ENCODE measurements at places on chromosomes 4 and X. TPM values are rescaled to one million over a fixed set of nuclear protein-coding genes. Genes with fewer than 3 reads are reported as not detected.

DNA sequence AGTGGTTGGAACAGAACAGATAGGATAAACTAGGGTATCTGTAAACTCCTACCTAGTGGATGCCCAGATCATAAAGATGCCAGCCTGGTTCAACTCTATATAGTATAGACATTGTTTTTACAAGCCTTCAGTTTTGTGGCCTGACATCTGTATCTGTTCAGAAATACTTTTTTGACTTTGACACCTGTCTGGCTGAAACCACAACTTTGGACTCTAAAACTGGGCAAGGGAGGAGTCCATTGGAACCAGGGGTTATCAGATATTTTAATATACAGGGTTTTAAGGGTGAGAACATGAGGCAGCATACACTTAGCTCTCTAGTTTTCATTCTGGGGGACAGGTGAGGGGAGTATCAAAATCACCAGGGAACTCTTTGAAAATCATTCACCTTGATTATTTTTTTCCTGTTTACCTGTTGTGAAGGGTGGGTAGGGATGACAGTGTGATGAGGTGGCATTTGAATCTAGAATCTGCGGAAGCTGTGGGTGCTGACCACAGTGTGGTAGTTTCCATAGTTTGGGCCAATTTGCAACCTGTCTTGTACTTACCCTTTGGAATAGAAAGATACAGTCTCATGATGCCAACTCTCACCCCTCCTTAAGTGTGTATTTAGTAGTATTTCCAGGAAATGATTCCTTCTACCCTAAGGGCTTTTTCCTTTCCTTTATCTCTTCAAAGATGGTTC lies 20.6 kb downstream of the GAB1 start:
- DNase-seq, result no peak

Gene COX7B2
- total RNA-seq, result not detected

Gene FGF13
- 2.5 TPM for total RNA-seq

GRCh38 chr4:8008391-8008790 lies 68.7 kb upstream of the AFAP1 start:
- DNase-seq, result no peak

DNA sequence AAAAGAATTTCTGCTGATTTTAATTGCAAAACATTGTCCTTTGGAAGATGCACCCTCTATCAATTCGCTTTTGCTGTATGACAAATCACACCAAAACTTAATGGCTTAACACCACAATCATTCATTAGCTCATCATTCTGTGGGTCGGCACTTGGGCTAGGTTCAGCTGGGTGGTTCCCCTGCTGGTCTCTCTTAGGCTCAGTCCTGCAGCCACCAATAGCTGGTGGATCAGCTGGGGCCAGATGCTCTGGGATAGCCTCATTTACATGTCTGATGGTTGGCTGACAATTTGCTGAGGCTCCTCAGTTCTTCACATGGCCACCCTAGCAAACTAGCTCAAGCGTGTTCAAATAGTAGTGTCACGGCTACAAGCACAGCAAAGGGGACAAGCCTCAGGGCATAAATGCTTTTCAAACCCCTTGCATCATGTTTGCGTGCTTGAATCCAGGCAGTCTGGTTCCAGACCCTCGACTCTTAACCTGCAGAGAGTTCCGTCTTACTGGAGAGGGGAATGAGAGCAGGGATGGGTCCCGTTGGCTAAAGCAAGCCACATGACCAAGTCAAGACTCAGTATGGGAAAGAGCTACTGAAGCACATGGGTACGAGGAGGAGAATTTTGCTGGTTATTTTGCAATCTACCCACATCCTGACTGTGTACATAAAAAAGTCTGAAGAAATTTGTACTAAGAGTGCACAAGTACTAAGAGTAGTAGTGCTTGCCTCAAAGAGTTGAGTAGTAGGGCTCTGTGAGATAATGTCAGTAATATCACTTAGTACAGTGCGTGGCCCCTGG lies 7.5 kb upstream of the ACSL1 start:
- no peak for DNase-seq

GRCh38 chrX:101677028-101677427 lies 17.4 kb upstream of the ARMCX2 start:
- DNase-seq, result no peak

Gene CRMP1
- total RNA-seq, result 1.8 TPM

DNA sequence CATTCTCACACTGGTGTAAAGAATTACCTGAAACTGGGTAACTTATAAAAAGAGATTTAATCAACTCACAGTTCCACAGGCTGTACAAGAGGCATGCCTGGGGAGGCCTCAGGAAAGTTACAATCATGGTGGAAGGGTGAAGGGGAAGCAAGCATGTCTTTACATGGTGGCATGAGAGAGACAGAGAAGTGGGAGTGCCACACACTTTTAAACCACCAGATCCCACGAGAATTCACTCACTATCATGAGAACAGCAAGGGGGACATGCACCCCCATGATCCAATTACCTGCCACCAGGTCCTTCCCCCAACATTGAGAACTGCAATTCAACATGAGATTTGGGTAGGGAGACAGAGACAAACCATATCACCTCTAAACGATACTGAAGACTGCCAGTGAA lies 23.0 kb downstream of the EPGN start:
- DNase-seq, result no peak

DNA sequence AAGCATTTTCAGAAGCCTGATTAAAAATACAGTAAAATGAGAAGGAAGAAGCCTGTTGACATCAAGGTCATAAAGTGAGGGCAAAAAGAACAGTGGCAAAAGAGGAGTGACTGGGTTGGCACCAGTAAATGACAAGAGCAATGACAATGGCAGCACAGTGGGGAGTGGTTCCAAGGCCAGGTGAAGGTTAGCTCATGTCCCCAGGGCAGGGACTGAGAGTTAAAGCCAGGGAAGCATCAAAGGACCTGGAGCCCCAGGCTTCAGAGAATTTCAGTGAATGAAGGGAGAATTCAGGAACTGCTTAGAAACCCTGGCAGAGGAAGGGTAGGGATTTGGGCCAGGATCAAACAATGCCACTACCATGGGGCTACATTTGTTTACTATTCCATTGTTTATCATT lies 8.8 kb upstream of the PIGA start:
- no peak for DNase-seq

DNA sequence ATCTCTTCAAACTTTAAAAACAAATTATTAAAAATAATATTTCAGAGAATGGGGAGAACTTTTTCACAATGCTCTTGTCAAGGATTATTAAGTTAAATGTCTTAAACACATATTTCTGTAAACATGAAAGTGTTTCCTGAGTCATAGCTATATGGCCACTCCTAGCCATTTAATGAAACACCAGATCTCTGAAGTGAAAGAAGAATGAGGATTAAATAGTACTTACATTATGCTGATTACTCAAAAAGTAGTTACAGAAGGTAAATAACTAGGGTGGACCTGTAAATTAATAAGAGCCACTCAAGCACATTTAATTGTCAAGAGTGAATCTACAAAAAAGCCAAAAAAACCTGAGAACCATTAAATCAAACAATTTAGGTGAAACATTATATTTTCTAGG lies 57.6 kb upstream of the GALNT7 start:
- DNase-seq, result no peak

GRCh38 chrX:9557091-9557490 lies 92.2 kb downstream of the TBL1X start:
- DNase-seq, result no peak

Gene NDUFC1
- total RNA-seq, result 60.9 TPM

DNA sequence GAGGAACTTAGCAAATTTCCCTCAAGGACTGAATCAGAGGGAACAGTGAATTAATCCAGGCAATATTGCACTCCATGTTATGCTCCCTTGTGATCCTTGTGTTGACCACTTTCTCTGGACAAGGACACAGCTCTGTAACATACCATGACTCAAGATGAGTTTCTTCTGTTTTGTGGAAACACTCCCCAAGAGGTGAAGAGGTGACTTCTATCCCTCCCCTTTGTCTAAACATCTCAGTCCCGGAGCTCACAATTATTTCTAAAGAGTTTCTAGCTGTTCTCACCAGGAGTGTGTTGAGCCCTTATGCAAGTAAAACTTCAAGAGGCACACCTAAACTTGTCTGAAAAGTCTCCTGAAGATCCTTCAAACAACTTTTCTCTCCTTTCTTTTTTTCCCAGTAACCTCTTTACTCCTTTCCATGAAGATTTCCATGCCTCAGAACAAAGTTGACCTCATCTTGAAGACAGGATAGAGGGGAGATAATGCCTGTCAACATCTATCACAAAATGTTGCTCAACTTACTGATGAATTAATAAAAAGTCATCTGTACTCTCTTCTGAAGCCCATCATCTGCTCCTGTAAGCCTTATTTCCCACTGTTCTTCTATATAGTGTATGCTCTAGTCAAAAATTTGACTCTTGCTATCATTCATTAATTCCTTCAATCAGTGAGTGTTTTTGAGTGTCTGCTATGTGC lies 429.1 kb downstream of the SPRY1 start:
- no peak for DNase-seq

Gene SH3RF1
- 25.8 TPM for total RNA-seq

GRCh38 chrX:131910586-131910985 lies 112.5 kb upstream of the STK26 start:
- no peak for DNase-seq

DNA sequence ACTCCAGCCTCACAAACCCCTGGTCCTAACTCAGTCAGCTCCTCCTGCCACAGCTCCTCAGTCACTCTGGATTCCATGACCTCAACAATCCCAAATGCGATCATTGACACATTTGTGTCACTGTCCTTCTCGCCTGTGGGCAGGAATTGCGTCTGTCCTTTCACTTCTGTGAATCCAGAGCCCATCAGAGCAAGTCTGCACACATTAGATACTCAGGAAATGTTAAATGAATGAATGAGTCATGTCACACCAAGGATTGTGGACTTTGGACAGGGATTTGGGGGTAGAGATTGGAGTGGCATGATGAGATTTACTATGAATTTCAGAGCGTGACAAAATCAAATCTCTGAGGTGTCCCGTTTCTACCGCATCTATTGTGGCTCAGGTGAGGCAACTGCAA lies 11.8 kb upstream of the CLDN24 start:
- DNase-seq, result no peak

DNA sequence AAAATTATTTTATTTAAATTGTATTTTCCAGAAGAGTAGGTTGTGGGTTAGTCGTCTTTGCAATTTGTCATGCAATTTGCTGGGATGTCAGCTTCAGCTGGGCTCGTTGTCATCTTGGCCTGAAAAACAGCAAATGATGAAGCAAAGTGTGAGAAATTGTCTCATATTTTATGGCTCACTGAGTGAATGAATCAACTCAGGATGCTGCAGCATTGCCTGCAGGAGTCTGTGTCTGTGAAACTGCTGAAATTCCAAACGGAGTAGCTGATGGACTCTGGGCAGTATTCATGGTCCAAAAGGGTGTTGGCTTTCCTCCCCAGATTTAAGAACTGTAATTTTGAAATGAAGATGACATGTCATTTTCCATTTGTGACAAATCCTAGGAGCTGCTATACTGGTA lies 37.2 kb downstream of the CXCL8 start:
- peak; percentile 7 for DNase-seq

- peak; percentile 68 for DNase-seq
Measured at GRCh38 chr4:85777908-85778631, 303.1 kb downstream of the ARHGAP24 start.

DNA sequence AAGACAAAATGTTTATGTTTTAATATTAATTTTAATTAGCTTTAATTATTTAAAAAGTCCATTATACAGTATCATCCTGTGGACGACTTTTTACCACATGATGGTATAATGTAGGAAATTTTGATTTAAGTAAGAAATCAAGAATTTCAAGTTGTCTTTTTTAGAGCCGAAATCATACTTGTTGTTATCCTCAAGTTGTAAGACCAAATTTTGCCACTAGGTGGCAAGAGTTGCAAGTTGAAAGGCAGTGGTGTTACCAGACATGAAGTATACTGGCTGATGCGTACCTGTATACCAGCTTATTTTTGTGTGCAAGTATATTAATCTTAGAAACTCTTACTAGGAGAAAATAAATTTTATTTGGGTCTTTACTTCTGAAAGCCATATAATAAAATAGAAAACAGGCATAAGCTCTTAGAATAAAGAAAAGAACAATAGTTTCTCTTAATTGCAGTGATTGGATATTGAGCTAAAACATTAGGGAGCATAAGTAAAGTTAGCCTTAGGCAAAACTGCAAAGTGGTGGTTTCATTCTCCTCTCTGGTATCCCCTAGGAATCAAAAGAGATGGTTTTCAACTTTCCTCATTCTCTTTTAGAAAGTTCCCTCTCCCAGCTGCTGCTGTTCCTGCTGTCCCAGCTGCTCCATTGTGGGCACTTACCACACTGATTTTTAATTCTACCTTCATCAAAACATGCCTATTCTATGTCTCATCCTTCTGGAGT lies 118.0 kb upstream of the WDFY3 start:
- DNase-seq, result peak; percentile 27

GRCh38 chrX:132737743-132738142 lies 220.7 kb downstream of the HS6ST2 start:
- DNase-seq, result no peak

Gene PCDH10
- 0.14 TPM for total RNA-seq

DNA sequence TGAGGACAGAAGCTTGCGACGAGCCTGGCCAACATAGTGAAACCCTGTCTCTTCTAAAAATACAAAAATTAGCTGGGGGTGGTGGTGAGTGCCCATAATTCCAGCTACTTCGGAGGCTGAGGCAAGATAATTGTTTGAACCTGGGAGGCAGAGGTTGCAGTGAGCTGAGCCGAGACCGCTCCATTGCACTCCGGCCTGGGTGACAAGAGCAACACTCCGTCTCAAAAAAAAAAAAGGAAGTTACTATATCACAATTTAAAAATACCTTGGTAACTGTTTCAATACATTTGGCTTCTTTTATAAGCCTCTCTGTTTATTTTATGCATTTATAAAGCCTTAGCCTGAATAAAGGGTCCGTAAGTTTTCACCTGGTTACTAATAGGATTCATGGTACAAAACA lies 46.6 kb upstream of the CHRNA9 start:
- DNase-seq, result no peak

GRCh38 chrX:129690435-129690834 lies 35.7 kb upstream of the APLN start:
- no peak for DNase-seq

DNA sequence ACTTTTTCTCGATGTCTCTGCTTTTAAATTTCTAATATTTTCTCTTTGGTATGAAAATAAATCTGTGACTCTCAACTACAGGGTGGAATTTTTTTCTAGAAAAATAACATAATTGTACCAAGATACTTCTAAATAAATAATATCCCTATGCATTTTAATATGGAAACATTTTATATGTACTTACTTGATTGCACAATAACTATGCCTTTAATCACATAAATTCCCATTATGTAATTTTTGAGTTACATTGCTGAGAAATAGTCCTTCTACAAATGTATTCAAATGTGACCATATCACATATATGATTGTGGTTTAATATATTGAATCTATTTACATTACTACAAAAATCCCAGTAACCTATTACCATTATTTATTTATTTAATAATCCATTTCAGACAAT lies 1543.3 kb upstream of the PABPC4L start:
- DNase-seq, result no peak

- DNase-seq, result no peak
Measured at GRCh38 chr4:111812760-111813159, 332.5 kb upstream of the FAM241A start.
